Stimulated activated CD4-positive, alpha-beta T cell treated with anti-CD3 and anti-CD28 coated beads, Interleukin-15, amount 100 ng/mL, for 24 hours (primary cell): ENCODE measurements at places on chromosomes 5 and 9.
A peak's percentile ranks its signal among the peaks of the same experiment; 100 is the strongest.

DNA sequence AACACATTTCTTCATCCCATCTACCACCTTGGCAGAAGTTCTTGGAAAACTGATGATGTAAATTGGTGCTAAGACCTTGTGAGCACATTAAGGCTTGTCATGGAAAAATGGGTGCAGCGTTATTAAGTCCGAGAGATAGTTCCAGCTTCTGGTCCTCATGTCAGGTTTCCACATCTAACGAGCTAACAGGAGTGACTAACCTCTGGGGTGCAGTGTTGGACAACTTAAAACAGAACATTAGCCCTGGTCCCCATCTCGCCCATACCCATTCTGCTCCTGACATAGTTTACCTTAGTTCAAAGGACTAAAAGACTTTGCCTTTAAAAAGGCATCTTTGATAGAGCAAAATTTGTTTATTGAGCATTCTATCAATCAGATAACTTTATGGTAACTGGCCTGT lies 128.0 kb downstream of the SLC1A3 start:
- no peak for DNase-seq

GRCh38 chr5:113043491-113043931 lies 66.9 kb downstream of the DCP2 start:
- peak; percentile 35 for DNase-seq

- DNase-seq, result no peak
Observed at GRCh38 chr9:113803811-113804589, 72.1 kb upstream of the ZNF618 start.

DNA sequence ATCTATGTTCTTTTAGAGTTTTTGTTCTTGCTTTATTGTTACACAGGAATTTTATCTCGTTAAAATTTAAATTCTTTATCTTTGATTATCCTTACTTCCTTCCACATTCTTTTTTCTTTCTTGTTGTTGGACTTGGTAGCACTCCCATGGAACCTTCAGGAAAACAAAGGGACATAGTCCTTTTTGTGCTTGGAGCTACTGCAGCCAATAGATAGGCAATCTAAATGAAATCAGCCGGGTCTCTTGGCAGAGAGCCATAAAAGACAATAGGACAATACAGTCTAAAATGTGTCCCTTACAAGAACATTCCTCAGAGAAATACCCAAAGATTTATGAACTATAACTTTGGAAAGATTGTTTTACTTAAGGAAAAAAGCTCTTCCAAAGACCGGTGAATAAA lies 548.1 kb upstream of the C9orf72 start:
- no peak for DNase-seq

DNA sequence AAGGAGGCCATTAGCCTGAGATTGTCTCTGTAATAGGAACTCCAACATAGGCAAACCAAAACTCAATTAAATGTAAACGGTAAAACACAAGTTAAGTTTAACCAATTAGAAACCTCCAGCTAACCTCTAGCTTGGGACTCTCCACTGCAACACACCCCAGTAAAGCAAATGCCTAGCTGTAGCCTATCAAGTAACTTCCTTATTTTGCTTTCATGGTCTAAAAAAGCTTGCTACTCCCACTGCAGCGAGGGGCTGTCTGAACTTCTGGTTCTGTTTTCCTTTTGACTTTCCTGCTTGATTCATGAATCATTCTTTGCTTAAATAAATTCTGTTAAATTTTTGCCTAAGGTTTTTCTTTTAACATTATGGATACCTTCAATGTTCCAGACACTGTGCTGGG lies 24.4 kb upstream of the C5orf46 start:
- DNase-seq, result no peak

GRCh38 chr5:61001647-61002046 lies 56.6 kb downstream of the NDUFAF2 start:
- DNase-seq, result no peak

GRCh38 chr5:140509898-140510297 lies 37.6 kb upstream of the EIF4EBP3 start:
- no peak for DNase-seq

DNA sequence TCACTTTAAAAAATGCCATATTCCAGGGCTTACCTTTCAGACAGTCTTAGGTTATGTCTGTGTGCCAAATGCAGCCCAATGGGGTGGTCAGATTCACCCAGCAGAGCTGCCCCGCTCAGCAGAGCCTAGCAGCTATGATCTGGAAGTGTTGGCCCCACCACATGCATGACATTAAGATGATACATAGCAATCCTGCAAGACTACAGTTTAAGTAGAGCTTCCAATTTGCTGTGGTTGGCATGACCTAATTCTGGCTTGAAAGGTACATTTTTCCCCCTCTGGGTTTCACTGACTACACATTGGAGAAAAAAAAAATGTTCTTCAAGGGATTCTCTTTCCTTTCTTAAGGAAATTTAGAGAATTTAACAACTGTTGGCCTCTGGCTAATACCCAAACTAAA lies 22.5 kb downstream of the MEF2C start:
- no peak for DNase-seq

- peak; percentile 74 for DNase-seq
Observed at GRCh38 chr5:112921026-112921832, 798 bp downstream of the REEP5 start.

- no peak for DNase-seq
Observed at GRCh38 chr5:153122403-153122802, 368.1 kb upstream of the GRIA1 start.

- no peak for DNase-seq
Observed at GRCh38 chr5:102262688-102263087, 33.4 kb downstream of the SLCO4C1 start.

GRCh38 chr5:135440916-135441315 lies 6.2 kb downstream of the DCANP1 start:
- DNase-seq, result no peak

DNA sequence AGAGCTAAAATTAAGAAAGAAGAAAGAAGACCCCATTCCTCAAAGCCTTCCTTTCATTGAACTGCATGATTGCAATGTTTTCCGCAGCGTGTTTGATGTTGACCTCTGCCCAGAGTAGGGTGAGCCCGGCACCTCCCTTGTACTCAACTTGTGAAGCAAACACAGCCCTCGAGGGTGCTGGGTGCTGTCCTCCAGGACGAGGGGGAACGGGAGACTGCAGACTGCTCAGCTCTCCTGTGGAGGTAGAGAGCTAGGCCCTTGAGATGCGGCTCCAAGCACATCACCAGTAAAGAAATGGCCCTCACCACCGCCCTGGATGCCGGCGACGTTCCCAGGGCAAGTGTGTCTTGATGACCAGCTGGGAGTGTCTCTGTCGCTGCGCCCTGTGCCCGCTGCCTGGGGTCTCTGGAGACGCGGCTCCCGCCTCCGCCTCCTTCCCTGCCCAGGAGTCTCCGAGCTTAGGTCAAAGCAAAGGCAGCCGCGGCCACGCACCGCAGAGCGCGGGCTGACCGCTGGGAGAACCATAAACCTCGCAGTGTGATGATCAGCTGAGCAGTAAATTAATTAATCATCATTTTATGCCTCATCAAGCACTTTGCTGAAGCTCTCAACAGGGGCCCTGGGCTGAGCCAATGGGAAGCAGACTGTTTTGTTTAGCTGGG lies 108.7 kb downstream of the IRX2 start:
- DNase-seq, result no peak

GRCh38 chr9:2634153-2634552 lies 12.6 kb downstream of the VLDLR start:
- DNase-seq, result no peak
